ENCODE measurements at places on chromosomes 5 and 9.

- DNase-seq, result peak; percentile 16
Measured at GRCh38 chr5:36177715-36178523, 26.0 kb downstream of the SKP2 start.

- no peak for DNase-seq
Measured at GRCh38 chr5:138651058-138651766, 76.0 kb upstream of the HSPA9 start.

DNA sequence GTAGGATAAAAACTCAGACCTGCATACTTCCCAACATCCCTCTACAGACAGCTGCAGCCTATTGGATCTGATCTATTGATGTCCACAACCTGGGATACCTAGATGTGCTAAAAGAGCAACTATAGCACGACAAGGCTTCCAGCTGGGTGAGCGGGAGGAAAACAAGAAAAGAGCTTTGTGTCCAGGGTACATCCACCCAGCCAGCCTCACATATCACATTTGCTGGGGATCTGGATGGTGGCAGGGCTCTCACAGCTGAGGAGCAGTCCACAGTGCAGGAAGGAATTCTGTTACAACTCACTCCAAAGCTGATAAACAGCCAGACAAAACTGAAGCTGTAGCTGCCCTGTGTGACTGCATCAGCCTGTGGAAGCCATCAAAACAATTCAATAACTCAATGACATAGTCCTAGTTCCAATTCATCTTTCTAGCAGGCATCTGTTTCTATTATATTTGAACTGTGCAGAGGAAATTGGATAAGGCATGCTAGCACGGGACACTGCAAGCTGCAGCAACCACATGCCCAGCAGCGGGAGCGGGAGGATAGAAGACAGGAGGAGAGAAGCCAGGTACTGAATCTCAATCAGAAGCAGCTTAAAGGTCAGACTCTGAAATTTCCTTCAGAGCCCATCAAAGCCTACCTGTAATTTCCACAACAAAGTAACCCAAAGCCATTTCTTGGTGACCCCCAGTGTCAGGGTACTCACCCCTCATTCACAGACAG is 45.0 kb downstream of the MED10 start:
- DNase-seq, result no peak

- no peak for DNase-seq
Measured at GRCh38 chr9:137433916-137434431, 7.2 kb downstream of the ENTPD8 start.

DNA sequence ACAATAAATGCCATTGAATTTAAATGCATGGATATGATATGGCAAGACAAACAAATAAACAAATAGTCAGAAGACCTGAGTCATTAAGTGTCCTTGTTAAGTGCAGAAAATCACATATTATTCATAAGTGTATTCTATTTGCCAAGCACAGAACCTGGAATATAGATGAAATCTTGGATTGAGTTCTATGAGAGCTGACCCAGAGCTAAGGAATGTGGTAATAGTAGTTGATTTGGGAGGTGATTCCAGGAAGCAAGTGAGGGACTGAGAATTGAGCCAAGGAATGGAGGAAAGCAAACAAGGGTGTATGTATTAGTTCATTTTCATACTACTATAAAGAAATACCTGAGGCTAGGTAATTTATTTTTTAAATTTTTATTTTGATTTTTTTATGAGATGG is 208.9 kb downstream of the TRIM32 start:
- DNase-seq, result no peak

- DNase-seq, result peak; percentile 26
Measured at GRCh38 chr5:133996683-133997252, 8.0 kb downstream of the VDAC1 start.

DNA sequence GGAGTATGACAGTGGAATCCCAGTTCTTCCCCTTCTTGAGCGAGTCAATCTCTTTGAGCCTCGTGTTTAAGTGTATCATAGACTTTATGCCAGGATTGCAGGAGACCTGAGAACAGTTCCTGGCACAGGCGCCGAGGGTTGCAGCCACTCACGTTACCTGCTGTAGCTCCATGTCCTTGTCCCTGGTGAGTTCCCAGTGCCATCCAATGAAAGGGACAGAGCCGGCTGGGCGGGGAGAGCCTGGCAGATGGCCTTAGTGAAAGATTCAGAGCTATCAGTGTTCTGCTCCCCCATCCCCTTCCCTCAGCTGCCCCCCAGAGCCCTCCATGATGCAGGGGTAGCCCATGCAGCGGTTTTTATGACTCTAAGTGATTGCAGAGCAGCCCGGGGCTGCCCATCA is 554.0 kb downstream of the BNC2 start:
- no peak for DNase-seq

- no peak for DNase-seq
Measured at GRCh38 chr5:143284521-143284920, 119.0 kb downstream of the NR3C1 start.

GRCh38 chr5:172524573-172525021 is 70.3 kb upstream of the SH3PXD2B start:
- DNase-seq, result no peak

DNA sequence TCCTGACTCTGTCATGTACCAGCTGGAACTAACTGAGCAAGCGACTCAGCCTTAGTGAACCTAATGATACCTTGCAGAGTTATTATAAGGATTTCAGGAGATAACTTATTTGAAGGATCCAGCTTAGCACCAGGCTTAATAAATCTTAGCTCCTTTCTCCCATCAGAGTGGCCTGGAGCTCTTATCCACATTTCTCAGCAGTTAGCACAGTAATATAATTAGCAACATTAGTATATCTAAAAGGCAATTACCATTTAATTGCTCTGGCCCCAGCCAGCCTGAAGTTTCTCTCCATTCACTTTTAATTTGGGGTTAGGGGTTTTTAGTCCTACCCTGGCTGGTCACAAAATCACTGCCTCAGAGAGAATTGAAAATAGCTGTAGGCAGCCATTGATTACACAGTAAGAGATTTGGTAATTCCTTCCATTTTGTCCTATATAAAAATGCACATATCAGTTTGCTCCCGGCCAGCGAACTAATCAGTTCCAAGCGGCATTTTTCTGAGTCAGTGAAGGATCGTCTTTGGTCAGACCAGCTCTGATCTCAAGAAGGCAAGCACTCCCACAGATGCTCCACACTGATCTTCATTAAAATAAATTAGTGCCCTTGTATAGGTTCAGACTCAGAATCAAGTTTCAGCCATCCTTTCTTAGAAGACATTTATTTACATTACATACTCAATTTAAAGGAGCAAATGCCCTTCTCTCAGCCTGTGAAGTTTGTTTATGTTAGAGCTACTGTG is 56.6 kb downstream of the SNCAIP start:
- DNase-seq, result no peak

GRCh38 chr5:27048510-27048909 is 10.1 kb upstream of the CDH9 start:
- no peak for DNase-seq

DNA sequence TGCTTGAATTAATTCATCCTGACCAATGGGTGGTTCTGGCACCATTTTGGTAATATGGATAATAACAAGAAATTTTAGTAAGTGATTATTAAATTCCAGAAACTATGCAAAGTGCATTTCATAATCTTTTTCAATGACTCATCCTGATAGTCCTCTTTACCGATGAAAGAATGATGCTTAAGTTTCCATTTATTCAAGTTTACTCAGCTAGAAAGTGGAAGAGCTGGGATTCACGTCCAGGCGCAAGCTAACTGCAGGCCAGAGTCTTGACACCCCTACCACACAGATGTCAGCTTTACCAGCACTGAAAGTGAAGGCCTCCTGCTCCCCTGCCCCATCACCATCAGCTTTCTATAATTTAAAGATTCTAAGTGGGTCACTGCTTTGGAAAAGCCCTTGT is 493.5 kb upstream of the WWC1 start:
- no peak for DNase-seq

- peak; percentile 43 for DNase-seq
Measured at GRCh38 chr9:35813434-35814105, 1.3 kb downstream of the HINT2 start.

GRCh38 chr9:123414936-123415930 is 59.2 kb downstream of the CRB2 start:
- DNase-seq, result peak; percentile 76

DNA sequence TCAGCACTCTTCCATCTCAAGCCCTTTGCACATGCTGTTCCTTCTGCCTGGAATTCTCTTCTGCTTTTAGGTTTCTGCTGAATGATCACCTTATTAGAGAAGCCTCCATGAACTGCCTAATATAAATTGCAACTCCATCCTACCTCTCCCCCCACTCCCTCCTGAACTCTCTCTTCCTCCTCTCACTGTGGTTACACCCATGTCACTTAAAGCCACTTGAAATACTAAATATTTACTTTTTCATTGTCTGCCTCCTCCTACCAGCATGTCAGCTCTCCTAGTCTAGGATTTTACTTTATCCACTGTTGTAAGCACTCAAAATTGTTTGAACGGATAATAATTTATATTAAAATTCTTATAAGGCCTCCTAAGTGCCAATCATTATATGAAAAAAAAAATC is 43.8 kb downstream of the ACTL7B start:
- no peak for DNase-seq

GRCh38 chr5:14667770-14668169 is 3.3 kb downstream of the OTULIN start:
- no peak for DNase-seq

DNA sequence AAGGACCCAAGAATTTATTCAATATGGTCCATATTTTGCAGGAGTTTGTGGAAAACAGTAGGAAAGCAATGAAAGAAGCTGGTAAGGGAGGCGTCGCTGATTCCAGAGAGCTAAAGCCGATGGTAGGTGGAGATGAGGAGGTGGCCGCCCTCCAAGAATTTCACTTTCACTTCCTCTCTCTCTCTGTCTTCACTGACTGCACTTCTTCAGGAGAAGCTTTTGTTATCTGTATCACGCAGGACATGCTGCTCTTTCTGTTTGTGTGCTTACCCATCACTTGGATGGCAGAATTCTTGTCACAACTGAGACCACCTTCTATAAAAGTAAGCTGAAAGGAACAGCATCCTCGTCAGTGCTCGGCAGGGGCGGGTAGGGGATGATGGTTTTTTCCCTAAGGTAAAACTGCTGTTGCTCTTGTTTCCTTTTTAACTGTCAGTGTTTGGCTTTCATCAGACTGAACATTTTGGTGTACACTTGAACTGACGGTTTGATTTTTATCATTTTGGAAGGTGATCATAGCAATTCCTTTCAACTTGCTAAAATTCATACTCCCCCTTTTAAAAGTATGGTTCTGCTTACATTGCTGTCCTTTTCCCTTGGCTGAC is 62.4 kb upstream of the FSD1L start:
- no peak for DNase-seq

DNA sequence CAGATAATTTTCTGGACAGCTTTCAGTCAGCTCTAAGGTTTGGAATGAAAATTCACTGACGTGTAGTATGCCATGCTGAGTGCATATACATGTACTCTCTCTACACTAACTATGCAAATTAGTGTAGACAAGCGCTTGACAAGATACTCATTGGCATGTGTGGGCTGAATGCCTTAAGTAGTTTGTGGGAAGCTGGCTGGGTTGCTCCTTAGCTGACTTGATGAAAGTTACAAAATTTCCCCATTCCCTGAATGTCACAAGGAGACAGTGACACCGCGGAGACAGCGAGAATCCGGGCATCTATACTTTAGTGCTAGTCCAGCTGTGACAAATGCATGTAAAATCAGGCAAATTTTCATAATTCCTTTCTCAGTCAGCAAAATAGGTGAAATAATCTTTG is 51.6 kb upstream of the C5orf46 start:
- DNase-seq, result no peak

GRCh38 chr5:78896132-78896531 is 89.0 kb downstream of the ARSB start:
- DNase-seq, result no peak

DNA sequence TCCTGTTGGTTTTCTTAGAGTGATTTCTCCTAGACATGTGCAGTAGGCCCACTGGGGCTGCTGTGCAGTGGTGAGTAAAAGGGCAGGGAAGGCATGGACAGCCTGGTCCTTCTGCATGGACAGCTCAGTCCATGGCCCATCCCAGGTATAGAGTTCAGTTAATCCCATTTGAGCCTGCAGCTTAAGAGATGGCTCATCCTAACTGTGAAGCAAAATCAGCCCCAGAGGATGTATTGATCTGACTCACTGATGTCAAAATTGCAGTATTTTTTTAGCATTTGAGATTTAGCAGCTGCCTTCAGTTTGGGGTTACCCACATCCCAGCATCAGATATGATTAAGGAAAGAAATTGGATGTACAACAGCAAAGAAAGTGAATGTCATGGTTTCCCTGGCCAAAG is 93.4 kb downstream of the PDE6A start:
- DNase-seq, result peak; percentile 26

DNA sequence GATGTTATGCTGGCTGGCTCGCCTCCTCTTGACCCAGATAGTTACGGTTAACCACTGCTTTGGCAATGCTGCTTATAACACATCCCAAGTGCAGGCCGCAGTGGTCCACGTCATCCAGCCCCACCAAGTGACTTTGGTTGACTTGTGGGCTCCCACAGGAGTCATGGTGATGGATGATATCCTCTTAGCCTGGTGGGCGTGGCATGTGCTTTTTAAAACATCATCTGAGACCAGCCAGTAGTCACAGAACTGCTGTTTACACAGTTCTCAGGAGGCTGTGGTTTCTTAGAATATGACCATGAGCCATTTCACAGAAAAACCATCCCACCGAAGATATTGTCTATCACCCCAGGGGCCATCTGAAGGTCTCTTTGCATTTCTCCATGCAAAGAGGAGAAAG is 216.9 kb downstream of the SH3GL2 start:
- DNase-seq, result no peak

DNA sequence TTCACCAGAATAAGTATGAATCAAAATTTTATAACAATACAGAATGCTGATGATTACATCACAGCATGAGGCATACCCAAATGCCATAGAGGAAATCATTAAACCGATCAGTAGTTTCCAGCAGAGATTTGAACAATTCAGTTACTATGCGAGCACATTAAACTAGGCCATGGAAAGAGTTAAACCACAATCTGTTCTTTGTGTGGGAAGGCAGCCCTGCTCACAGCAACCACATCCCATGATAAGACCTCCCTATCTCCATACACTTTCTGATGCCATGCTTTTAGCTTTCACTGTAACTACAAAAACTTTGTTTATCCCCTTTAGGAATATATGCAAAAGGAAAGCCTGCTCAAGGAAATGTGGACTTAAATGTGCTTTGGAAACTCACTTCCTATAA is 4.5 kb downstream of the NFIB start:
- DNase-seq, result no peak

DNA sequence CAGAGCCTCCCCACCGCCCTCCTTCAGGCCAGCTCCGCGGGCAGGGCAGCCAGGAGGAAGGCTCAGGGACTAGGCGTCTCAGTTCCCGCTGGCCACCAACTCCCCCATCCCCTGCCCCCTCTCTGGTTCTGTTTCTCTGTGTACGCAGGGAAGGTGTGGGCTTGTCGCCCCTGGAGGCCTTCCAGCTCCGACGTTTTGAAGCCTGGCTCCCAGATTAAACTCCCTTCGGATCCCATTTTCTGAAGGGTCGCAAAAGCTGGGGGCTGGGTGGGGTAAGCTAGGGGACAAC is 346 bp downstream of the ATOX1 start:
- DNase-seq, result no peak

GRCh38 chr5:36704131-36704530 is 97.7 kb downstream of the SLC1A3 start:
- no peak for DNase-seq

- DNase-seq, result peak; percentile 62
Measured at GRCh38 chr9:111979561-111979960, 82.9 kb downstream of the UGCG start.
